ENCODE measurements at places on chromosomes 4 and X.

DNA sequence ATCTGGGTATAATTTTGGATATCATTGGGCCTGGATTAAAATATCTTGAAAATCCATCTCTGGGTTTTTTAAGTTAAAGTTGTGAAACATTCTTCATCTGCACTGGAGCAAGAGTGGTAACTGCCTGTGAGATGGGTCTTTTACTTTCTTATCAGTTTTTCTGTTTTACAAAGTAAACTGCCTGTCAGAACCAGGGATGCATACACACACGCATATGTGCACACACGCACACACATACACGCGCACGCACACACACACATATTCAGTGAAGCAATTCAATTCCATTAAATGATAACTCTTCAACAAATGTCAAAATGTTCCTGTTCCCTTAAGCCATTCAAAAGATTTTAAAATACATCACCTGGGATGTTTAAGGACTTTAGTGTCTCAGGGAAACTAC lies 515.8 kb downstream of the INPP4B start:
- no peak for DNase-seq

GRCh38 chr4:7333801-7334421 lies 100.8 kb downstream of the PSAPL1 start:
- no peak for DNase-seq

GRCh38 chrX:63613531-63614028 lies 171.4 kb downstream of the ARHGEF9 start:
- no peak for DNase-seq

GRCh38 chrX:54808109-54808604 lies 612 bp downstream of the MAGED2 start:
- DNase-seq = no peak

GRCh38 chr4:5374592-5374991 lies 323.3 kb downstream of the STK32B start:
- no peak for DNase-seq
